ENCODE measurements at places on chromosomes 6 and 20.
A peak's percentile ranks its signal among the peaks of the same experiment; 100 is the strongest.

GRCh38 chr6:6661684-6662083 lies 73.2 kb downstream of the LY86 start:
- DNase-seq: no peak

- no peak for DNase-seq
These were observed 23.3 kb upstream of the ARHGAP18 start for GRCh38 chr6:129733290-129733689.

- DNase-seq: no peak
These were observed 275.0 kb downstream of the CENPW start for GRCh38 chr6:126614642-126615504.

GRCh38 chr6:147508042-147508865 lies at the start of gene SAMD5:
SAMD5 (plus strand) TSS chr6:147508690; CDS start chr6:147508929, 239 bp downstream.
- peak; percentile 16 for DNase-seq

- no peak for DNase-seq
These were observed 63.0 kb upstream of the INSM1 start for GRCh38 chr20:20304942-20305341.

DNA sequence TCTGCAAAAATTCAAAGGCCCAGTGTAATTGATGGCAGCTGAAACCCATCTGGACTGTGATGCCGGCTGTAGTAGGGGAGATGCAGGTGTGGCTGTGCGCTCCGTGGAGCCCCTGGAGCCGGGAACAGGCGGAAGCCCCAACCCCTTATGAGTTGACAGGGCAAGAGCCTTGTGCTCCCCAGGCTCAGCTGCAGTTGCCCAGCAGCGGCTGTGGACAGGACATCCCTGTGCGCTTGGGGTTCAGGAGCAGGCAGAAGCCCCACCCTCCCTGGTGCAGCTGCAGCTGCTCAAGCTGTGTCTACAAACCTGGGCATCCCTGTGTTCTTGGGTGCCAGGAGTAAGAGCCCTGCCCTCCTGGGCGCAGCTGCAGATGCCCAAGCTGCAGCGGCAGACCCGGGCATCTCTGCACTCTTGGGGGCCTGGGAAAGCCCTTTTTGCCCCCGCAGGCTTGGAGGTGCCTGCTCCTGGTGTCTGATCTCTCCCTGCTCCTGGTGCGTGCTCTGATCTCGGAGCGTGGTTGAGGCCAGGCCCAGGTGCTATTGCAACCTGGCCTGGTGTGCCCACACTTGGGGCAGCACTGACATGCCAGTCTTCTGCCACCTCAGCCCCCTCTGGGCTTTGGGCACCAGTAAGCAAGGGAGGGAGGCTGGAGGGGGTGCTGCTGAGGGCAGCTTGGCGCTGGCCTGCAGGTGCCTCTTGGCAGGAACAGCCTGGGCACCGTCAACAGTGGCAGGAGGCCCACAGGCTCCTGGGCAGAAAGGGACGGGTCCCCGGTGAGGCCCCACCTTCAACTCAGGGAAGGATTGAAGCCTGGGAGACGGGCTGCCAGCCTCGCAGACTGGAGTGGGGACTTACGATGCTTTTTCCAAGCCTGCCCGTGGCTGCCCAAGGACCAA lies 30.3 kb downstream of the OR2J2 start:
- DNase-seq: no peak

GRCh38 chr6:11653028-11653583 lies 115.6 kb downstream of the TMEM170B start:
- DNase-seq: peak; percentile 63

DNA sequence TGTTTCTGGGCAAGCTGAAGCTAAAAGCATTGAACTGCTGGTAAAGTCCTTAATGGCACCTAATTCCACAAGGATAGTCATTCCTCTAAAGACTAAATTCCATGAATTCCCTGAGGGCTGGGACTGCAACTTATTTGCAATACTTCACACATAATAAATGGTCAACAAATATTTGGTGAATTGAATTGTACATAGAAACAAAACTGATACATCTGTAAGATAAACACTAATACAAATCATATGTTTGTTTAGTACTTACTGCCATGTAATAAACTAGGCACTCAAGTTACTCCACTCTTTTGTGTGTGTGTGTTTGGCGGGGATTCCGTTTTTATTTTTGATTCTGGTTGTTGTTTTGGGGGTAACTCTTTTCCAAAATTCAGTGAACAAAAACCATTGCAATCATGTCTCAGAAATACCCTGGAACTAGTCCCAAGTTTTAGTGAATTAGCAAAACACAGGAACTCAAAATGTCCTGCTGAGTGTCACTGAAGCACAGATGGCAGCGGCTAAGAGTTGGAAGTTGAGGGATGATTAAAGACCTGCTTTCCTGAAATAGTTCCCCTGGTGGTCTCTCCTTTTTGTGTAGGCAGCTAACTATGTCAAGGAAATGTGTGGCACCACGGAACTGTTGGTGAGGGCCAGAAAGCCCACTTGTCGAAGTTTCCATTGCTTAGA lies 74.8 kb upstream of the SNRPB2 start:
- no peak for DNase-seq

GRCh38 chr6:156713548-156713947 lies 63.6 kb upstream of the ARID1B start:
- DNase-seq: no peak

DNA sequence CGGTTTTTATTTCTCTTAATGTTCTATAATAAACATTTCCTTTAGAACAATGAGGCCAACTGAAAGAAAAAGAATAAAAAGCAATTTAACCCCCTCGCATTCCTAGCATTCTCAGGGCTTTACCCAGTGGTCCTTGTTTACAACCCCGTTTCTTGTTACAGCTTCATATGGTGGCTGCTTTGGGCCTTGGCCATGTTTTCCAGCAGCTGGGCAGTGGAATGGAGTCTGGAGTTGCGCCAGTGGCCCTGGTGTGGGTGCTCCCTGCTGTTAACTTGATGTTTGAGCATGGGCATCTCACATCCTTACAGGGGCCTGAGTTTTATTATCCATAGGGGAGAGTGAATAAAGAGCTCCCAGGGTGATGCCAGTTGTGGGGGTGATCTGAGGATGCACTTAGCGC lies 18.8 kb downstream of the EFCAB8 start:
- DNase-seq: no peak

- DNase-seq: no peak
These were observed 898.2 kb upstream of the MAP3K7 start for GRCh38 chr6:91485047-91485446.

DNA sequence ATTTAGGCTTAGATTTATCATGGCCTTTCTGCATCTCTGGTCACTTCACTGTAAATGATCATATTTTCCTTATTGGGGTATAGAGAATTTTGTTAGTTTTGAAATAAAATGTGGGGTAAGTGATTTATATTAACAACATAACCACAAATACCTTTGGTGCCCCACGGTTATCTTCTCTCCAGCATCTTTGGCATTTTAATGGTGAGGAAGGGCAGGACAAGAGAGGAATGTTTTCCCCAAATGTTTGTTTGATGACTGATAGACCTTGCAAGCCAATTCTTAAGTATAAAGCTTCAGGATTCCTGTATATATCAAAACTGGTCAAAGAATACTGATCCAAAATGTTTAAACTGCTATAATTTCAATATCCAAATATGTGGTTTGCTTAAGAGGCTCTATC lies 171.6 kb upstream of the SMLR1 start:
- DNase-seq: no peak

GRCh38 chr20:17273717-17274116 lies 46.9 kb downstream of the PCSK2 start:
- no peak for DNase-seq

DNA sequence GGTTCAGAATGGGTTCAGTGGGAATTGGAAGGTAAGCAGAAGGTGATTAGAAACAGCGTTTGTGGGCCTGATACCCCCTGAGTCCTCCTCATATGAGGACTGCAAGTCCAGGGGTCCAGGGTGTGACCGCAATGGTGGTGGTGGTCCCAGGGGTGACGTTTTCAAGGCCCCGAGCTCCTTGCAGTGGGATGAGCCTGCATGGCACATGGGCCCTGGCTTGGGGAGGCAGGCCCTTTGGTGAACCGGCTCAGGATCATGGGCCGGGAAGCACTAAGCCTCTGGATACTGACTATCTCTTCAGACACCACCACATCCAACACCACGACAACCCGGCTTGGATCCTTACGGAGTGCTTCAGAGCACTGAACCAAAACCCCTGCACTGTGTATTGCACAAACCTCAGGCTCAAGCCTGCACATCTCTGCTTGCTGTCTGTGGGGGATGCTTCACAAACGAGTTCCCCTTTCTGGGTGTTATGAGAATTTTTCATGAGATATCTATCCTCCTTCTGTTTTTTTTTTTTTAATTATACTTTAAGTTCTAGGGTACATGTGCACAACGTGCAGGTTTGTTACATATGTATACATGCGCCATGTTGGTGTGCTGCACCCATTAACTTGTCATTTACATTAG lies 67.9 kb downstream of the STK35 start:
- no peak for DNase-seq

GRCh38 chr6:109031416-109031815 lies 63.2 kb downstream of the SESN1 start:
- no peak for DNase-seq

DNA sequence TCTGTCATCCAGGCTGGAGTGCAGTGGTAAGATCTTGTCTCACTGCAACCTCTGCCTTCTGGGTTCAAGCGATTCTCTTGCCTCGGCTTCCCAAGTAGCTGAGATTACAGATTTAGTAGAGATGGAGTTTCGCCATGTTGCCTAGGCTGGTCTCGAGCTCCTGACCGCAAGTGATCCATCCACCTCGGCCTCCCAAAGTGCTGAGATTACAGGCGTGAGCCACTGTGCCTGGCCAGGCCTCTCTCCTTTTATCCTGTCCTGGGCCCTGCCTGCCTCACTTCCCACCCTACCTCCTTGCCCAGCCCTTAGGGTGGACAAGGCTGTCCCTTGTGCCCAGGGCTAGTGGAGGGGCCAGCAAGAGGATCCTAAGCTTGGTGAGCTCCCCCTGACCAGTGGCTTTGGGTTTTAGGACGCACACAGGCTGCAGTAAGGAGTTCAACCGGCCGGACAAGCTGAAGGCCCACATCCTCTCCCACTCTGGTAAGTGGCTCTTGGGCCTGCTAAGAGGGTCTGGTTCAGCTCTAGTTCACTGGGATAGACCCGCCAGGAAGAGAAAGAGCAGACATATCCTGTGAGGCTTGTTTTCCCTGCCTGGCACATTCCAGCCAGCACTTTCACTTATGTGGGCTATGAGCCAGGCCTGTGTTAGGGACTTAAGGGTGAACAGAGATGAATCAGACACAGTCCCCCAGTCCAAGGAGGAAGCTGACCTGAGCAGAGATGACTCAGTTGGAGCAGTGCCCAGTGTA lies 21.9 kb upstream of the CHMP4B start:
- no peak for DNase-seq

DNA sequence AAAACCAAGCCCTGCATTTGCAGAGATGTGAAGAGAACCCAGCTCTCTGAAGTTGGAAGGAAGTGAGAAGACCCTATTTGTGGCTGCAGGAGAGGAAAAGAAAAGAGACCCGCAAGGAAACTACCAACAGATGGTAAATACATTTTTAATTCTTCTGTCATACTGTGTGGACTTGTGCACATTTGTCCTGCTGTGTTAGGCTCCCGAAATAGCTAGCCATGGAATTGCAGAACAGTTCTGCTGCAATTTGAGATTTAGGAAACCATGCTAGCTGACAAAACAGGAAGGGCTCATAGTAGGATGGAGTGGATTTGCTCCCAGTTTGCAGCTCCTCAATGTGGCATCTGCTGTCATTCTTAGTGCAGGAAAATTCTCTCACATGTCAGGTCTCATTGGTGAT lies 12.1 kb upstream of the ATXN1 start:
- no peak for DNase-seq

- DNase-seq: peak; percentile 96
These were observed 89.1 kb downstream of the PREX1 start for GRCh38 chr20:48738399-48739304.

DNA sequence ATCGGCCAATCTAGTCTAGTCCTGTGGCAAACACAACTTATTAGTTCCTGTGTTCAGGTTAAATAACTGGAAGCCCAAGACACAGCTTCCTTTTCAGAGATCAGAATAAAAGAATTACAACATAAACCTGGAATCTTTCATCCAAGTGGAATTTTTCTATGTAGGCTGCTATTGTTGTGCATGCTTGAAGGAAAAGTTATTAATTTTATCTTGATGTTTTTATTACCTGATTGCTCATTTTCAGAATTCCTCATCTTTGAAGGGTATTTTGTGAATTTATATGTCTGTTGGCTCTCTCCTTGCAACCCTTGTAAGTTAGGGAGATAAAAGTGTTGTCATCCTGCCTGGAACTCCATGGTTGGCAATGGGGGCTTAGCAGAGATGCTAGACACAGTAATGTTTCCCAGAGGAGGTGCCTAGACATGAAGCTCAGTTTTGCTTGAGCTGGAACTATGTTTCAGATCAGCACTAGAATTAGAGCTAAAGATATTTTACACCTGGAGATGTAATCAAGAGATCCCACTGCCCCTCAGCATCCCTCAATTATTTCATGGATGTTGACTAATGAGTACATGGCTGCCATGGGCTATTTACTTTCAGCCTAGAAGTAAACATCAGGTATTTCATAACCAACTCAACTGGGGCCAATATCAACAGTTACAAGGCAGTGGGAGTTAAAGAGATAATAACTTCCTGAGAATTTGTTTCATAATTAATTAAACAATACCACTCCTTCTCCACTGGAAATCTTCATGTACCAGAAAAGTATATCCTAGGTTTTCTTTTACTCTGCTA lies 367.0 kb upstream of the MARCKS start:
- no peak for DNase-seq

DNA sequence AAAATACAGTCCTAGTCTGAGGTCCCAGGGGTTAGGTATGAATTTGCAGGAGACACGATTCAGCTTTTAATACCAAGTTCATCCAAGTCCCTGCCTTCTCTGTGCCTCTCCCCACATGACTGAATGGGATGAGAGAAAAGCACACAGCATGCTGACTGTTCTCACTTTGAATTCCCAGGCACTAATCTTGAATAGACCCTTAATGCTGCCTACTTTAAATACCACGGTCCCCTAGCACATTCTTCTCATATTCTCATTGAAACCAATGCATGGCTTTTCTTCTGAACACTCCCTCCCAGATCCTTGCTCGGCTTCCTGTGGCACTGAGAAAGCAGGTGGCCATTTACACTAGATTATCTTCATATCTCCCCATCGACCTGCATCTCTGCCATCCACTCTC lies 30.1 kb upstream of the SCAF8 start:
- no peak for DNase-seq

- DNase-seq: no peak
These were observed 243.1 kb downstream of the ALDH8A1 start for GRCh38 chr6:134706806-134707205.

- DNase-seq: no peak
These were observed 33.0 kb downstream of the GHRH start for GRCh38 chr20:37228656-37229055.

DNA sequence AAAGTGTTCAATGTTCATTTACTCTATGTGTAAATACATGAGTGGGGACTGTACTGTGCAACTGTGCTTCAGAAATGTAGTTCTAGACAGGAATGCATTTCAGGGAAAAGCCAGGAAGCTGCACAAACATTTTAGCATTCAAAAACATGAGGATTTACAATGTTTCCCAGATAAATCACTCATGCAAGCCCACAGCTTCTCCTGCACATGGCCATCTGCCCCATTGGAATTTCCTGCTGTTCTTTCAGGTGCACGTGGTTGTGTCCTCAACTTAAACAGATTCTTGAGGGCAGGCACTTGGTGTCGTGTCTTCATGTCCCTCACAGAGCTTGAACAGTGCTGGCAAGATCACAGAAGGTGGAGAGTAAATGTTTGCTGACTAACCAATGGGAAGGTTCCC lies 101.5 kb downstream of the UNC5CL start:
- DNase-seq: no peak

All from activated CD4-positive, alpha-beta T cell treated with anti-CD3 and anti-CD28 coated beads, Interleukin-2, amount 50 U/mL, for 16 hours (primary cell).